T-helper 17 cell (primary cell): ENCODE measurements at places on chromosomes 7 and 10. TPM values are rescaled to one million over a fixed set of nuclear protein-coding genes. Genes with fewer than 3 reads are reported as not detected.

DNA sequence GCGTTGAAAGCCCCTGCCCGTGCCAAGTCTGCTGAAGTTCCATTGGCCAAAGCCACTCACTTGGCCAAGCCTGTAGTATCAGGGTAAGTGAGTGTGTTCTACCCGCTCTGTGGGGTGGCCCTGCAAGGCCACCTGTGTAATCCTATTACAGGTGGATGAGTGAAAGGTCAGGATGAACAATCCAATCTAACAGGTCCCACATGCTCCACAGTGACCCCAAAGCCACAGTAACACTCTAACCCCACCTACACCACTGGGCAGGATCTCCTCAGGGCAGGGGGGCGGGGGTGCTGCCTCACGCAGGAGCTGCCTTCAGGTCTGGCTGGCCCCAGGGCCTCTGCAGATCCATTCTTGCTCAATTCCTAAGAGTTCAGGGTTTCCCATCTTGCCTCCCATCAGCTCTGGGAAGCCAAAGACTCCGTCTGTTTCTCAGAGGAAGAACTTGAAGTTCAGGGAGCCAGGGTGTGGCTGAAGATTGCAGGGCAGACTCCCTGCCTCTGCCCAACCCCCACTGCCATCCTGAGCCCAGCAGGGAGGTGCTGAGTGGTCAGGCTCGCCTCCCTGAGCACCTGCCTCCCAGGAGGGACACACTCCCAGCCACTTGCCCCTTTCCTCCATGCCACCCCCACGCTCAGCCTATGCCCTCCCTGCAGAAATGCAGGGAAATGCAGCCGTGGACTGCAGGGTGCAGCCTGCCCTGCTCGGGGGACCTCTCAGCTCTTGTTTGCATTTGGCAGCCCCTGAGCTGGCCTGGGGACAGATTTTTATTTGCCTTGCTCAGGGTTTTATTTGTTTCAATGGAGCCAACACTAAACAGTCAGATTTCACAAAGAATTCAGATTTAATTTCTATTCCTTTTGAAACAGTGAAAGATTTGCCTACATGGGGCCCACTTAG lies 9.8 kb upstream of the COMTD1 start:
- no peak for DNase-seq

- DNase-seq: no peak
Observed at GRCh38 chr7:108419961-108420908, 36.0 kb downstream of the NRCAM start.

GRCh38 chr10:44395396-44395795 lies 10.5 kb upstream of the CXCL12 start:
- no peak for DNase-seq

- no peak for DNase-seq
Observed at GRCh38 chr10:99873846-99874245, 91.4 kb downstream of the ABCC2 start.

- DNase-seq: no peak
Observed at GRCh38 chr7:100683659-100684533, 10.2 kb downstream of the GIGYF1 start.

DNA sequence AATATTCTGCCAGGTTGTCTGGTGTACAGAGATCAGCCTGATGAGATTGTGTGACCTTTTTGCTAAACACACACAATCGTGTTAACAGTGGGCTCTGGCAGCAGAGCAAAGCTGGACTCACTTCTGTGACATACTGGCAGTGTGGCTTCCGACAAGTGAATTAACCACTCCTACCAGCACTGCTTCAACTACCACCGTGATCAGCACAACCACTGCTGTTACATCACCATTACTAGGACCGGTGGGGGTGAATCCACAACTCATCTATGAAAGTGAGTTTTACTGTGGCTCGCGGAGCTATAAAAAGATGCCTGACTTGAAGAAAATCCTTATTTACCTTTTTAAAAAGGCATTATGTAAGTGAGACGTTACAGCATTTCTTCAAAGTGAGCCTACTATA lies 135.6 kb downstream of the WDR37 start:
- DNase-seq: no peak

- no peak for DNase-seq
Observed at GRCh38 chr7:37476428-37476827, 27.8 kb upstream of the ELMO1 start.

NAT16 gene
- total RNA-seq: not detected
